ENCODE measurements at places on chromosomes 4 and X.

DNA sequence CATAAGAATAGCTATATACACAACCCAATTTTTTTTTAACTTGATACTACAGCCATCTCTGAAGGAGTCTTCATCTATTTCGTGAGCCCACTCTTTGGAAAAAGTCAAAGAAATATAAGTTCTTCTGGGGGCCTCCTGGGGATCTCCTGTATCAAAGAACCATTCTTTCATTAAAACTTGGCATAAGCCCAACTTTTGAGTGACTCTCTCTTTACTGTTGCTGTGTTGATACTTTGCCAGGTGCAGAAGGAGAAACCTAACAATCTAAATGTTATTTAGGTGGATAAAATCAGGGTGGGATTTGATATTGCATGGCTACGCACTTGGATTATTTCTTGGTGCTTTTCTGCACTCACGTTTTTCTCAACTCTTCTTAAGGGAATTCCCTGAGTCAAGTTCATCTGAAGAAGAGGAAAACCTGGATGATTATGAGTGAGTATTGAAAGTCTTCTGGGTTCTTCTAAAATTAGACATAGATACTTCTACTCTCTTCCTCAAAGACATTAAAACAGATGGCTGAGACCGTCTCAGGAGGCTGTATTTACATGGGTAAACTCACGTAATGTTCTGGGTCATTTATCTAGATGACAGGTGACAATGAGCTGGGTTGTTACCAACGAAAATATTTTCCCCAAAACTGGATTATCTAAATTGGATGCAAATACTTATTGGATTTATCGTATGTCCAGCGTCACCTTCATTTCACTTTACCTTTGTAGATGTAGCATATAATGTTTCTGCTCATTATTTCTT is 25.2 kb downstream of the BMX start:
- DNase-seq, result no peak

DNA sequence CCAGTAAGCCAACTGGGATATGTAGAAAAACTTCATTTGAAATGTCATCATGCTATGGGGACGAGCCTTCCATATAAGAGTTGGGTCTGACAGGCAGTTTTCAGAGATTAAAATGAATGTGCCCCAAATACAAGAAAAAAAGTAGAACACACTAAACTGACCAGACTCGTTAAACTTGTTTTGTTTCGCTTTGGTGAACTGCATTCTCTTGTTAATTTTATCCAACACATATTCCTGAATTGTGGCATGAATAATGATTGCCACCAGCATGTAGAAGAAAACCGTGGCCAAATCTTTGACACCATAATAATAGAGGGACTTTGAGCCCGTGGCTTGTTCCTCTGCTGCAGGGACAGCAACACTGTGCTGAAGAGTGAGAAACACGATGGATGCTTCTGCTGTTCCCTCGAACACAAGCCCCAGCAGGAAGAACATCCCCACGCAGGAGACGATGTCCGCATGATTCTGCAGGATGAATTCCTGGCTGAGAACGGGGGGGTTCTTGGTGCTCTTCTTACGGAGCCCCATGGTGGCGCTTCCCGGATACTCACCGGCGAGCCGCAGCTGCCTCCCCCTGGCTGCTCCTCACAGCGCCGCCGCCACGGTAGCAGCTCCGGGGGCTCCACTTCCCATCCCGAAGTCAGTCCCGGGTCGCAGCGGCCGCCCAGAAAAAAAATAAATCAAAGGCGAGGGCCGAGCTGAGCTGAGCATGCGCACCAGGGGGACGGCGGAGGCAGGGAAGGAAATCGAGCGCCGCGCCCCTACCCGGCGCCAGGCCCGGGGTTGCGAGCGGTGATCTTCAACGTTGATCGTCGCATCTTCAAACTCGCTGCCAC is at the start of gene TRAM1L1:
Gene TRAM1L1 (minus strand): TSS at position 711 of the 836 bp plus-strand sequence. CDS start 183 bp downstream, at position 528.
- DNase-seq, result peak; percentile 1

DNA sequence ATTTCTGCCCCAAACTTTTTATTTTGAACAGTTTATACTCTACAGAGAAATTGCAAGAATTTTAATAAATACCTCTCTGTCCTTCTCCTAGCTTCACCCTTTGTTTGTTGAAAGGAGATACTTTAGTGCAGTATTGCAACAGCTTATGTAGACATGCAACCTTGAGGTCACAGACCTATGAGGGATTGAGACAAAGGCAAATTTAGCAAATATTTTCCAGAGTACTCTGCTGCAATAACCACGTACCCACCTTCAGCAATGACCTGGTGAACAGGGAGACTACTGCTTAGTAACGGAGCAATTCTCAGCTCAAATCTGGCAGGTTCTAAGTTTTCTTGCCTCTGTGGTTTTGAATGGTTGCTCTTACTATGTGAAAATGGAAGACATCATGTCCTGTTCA is 13.2 kb downstream of the FGA start:
- no peak for DNase-seq

DNA sequence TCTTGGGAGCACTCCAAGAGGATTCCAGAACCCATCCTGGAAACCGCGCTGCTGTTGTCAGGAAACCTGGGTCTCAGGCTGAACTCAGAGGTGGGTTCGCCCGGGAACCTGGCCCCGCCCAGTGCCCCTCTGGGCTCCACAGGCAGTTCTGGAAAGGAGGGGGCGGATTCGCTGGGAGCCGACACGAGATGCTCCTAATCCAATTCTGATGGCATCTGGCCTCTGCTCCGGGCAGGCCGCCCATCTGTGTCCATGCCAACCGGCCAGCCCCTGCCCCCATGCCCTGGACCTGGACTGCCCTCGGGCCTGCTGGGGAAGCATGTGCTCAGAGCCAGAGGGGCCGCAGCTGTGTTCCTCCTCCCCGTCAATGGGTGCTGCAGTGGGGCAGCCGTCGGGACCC is 21.0 kb downstream of the ATP2B3 start:
- no peak for DNase-seq

DNA sequence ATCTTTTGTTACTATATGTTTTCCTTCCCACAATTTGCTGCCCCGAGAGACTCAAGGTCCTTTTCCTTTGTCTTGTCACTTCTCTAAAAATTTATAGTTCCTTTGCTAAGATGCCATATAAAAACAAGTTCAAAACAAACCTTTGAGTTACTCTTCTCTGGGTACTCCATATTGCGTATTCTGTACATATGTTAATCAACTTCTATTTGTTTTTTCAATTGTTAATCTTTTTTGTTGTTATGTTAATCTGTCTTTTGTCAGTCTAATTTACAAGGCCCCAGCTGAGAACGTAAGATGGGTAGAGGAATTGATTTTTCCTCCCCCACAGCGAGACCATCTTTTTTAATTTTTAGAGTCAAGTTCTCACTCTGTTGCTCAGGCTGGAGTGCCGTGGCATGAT is 7.2 kb upstream of the PPEF2 start:
- DNase-seq, result no peak
